ENCODE measurements at places on chromosomes 1 and 21.
A peak's percentile ranks its signal among the peaks of the same experiment; 100 is the strongest.

DNA sequence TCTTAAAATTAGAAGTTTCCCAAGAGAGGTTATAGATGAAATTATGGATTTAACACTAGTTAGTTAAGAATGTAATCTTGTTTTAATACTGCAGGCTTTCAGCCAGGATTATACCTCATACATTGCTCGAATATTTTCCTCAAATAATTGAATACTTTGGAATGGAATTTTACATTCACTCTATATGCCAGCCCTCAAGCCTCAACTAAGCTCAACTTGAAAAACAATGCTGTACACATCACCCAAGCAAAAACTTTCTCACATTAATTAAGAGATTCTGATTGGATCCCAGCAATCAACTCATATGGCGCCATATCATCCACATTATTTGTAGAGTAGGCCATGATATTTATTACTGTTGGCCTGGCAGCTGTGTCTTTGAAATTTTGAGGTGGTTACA is 710.7 kb upstream of the ADAMTS5 start:
- no peak for DNase-seq

DNA sequence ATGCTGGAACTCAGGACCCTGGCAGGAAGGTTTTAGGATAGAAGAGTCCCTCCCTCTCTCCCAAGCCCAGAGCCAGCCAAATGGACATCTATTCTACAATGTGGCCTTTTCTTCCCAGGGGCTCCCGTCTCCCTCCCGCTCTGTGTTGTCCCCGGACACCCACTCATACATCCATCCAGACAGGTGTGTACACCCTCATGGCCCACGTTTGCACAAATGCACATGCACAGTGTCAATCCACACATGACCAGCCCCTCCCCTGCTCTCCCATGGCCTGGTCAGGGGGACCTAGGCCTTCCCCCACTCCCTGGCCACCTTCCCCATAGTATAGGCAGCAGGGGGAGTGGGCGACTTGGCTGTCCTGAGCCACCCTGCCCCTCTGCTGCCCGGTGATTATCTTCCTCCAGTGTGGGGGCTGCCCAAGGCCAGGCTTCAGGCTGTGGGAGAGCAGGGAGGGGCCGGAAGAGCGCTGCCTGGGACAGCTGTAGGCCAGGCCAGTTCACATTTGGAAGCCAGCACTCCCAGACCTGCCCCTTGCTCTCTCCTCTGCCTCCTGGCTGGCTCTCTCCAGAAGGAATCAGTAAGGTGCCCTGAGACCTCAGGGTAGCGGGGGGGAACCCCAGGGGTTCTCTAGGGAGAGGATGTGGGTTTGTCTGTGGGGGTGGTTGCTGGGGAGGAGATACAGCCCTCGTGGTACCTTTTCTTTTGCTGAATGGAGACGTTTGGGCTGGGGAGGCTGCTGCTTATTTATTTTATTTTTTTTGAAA is 4.1 kb upstream of the PTPN7 start:
- DNase-seq, result no peak

DNA sequence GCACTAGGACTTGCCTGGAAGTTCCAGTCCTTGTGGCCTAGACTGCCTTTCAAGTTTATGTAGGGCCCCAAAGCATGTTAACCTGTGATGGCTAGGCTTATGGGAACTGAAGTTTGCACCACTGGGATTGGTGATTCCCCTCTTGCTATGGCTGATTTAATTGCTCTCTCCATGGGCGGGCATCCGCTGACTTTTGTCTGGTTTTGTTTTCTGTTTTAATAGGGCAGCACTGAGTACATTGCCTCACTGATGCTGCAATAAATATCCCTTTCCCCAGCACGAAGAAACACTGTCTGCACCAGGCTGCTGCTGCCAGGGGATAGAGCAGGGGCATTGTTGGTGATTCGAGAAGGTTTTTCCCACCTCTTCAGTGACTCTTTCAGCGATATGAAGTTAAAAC is 73.3 kb upstream of the PDE4B start:
- DNase-seq, result no peak

DNA sequence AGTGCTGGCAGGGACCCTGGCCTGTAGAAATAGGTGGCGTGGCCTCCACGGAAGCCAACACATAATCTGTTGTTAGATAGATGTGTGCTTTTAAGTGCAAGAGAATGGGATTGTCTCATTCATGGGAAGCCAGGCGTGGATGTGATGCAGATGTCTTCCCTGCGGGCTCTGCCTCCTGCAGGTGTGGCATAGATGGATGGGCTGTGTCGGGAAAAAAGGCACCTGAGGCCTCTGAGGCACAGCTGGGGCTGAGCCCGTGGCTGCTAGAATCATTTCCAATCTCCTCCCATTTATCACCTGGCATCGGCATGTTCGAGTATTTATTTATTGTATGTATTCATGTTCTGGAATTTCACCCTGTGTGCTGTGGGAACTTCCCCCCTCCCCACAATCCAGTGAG is 353.4 kb upstream of the AJAP1 start:
- DNase-seq, result no peak

DNA sequence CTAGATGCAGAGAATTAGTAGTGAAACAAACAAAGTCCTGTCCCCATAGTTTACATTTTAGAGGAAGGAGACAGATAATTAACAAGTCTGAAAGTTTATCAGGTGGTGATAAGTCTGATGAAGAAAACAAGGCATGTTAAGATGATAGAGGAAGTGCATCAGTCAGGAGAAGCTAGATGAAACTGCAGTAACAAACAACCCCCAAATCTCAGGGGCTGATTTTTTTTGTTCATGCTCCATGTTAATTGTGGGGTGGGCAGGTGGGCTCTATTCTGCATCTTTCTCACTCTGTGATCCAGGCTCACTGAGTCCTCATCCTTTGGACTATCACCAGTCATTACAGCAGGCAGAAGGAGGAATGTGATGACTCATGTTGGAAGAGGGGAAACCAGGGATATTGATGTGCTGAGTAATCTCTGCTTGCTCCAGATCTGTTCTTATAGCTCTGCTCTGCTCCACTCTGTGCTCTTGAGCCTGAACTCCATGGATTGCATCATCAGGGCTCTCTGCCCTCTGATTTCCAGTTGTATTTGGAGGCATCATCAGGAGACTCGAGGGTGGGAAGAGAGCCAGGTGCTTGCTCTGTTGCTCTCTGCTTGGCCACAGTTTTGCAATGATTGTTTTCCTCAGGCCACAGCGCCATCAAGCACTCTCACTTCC is 166.9 kb downstream of the IER5 start:
- DNase-seq, result no peak

- DNase-seq, result no peak
Observed at GRCh38 chr1:232059726-232060374, 433.3 kb downstream of the DISC1 start.

GRCh38 chr1:167249702-167250101 is 29.0 kb downstream of the POU2F1 start:
- DNase-seq, result no peak

GRCh38 chr21:45418301-45419071 is 13.5 kb downstream of the COL18A1 start:
- DNase-seq, result peak; percentile 80

GRCh38 chr1:224198572-224198971 is 15.5 kb downstream of the DEGS1 start:
- DNase-seq, result no peak

- no peak for DNase-seq
Observed at GRCh38 chr1:185520188-185520920, 203.3 kb upstream of the IVNS1ABP start.

- no peak for DNase-seq
Observed at GRCh38 chr1:181985936-181986906, 75.3 kb downstream of the ZNF648 start.

GRCh38 chr1:209767096-209767495 is 11.2 kb downstream of the TRAF3IP3 start:
- no peak for DNase-seq

DNA sequence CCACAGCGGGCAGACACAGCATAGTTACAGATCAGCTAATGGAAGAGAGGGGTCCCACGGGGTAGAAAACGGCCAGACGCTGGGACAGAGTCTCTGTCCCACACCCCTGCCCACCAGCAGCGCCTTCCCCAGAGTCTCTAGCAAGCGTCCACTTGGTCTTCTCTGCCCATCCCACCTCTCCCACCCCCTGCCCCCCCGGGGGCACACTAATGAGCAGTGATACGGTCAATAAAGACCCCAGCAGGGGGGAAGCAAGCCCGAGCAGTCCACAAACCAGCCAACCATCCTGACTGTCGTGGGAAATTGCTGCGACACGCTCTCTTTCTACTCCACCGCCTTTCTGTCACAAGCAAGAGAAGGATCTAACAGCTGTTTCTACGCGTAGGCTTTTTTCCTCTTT is 374.7 kb downstream of the NPHP4 start:
- no peak for DNase-seq

GRCh38 chr1:205275916-205276688 is 45.4 kb downstream of the NUAK2 start:
- DNase-seq, result peak; percentile 66

DNA sequence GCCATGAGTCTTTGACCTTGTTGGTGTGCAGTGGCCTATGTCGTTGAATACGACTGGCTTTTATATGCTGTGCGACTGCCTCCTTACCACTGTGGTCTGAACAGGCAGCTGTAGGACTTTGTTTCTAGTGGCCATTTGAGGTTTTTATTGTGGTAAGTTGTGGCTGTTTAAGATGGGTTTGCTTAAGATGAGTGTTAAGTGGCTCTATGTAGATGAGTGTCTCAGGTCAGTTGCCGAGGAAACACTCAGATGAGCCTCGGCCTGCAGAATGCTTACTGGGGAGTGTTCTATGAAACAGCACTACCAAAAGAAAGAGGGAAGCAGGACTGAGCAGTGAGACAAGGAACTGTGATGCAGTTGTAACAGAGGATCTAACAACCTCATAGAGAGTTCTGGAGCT is 14.9 kb upstream of the CD1C start:
- DNase-seq, result no peak

- no peak for DNase-seq
Observed at GRCh38 chr1:222452031-222452430, 95.9 kb downstream of the HHIPL2 start.

- DNase-seq, result no peak
Observed at GRCh38 chr1:192729500-192729899, 79.3 kb upstream of the RGS2 start.

- DNase-seq, result peak; percentile 96
Observed at GRCh38 chr1:230857077-230857476, 11.2 kb downstream of the C1orf198 start.

- no peak for DNase-seq
Observed at GRCh38 chr1:23625459-23625858, 66.1 kb upstream of the RPL11 start.

DNA sequence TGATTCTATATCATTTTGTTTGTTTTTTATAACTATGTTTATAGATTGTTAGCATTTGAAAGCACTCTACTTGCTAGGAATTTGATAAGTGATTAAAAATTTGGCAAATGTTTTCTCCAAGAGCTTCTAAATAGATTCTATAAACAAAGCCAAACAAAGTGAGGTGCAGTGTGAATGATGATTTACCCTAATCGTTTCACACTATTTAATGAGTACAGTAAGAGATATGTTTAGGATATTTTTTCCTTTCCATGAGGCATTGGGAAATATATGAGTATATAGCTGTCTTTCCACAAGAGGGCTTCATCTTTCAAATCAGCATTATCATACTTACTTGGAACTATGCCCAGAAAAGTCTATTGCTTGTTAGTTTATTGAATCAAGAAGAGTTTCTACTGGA is 277.0 kb upstream of the BRINP3 start:
- no peak for DNase-seq

DNA sequence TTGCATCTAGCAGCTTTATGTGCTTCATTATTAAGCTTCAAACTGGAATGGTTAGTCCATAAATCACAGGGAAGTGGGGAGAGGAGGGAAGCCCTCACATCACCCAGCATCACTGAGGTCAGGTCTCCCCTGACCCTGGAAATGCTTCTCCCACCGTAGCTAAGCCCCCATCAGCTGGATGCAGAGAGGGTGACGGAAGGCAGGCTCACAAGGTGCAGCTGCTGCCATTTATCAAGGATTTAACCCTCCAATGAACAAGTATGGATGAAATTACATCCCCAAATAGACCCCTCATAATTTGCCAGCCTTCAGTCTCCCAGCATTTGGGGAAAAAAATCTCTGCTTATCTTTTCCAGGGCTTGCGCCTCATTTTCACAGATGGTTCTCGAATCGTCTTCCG is 60.8 kb downstream of the PGM1 start:
- no peak for DNase-seq

DNA sequence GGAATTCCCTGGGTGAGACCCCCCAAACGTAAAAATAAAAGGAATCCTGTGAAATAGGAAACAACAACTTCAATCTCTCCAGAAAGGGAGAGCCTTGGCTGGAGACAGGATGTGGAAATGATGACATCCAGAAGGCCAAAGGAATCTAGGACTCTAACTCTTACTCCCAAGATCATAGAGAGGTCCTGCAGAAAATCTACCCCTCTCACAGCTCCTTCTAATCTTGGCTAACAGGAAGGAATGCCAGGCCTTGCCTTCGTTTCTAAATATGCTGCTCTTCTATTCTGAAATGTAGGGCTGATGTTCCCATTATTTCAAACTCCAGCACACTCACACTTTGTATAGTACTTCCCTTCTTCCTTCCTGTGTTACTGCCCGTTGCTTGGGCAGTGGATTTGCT is 40.7 kb downstream of the ARHGEF11 start:
- DNase-seq, result no peak

GRCh38 chr1:94723894-94724293 is 96.3 kb upstream of the SLC44A3 start:
- DNase-seq, result no peak

GRCh38 chr1:203733009-203733863 is 31.7 kb upstream of the LAX1 start:
- no peak for DNase-seq

DNA sequence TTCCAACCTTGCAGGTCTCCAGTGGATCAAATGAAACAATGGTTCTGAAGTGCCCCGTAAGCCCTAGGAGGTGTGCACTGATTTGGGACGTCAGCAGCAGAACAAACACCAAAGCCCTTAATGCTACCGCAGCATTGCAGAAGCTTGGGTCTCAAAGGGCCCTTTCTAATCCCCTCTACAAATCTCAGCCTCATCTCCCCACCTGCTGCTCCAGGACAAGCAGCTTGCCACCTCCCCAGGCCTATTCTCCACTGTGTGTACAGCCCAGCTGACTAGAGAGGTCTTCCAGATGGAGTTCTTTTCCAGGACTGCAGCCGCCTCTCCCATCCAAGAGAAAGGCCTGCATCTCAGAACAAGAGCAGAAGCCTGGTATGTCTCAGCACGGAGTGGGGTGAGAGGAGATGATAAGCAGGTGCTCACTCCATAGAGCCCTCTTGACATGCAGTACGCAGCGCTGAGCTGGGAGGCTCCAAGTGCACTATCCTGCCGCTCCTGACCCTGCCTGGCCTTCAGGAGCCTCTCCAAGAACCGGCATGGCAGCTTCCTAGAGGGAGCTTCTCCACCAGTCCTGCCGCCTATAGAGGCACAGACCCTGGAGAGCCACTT is 46.3 kb downstream of the MRPL37 start:
- no peak for DNase-seq

DNA sequence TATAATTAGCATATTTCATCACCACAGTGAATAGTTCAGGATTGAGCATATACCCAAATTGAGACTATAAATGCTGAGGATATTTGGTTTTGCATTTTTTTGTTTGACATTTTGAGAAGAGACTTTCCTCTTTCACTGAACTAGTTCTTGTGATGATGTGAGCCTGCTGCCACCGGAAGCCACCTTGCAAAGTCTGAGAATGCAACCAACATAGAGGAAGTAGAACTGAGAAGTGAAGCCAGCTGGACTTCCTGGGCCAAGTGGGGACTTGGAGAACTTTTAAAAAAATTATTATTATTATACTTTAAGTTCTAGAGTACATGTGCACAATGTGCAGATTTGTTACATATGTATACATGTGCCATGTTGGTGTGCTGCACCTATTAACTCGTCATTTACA is 102.3 kb downstream of the RPE65 start:
- no peak for DNase-seq

Data from posterior cingulate gyrus (tissue), 11 donors.